ENCODE measurements at places on chromosomes 2 and 18.

DNA sequence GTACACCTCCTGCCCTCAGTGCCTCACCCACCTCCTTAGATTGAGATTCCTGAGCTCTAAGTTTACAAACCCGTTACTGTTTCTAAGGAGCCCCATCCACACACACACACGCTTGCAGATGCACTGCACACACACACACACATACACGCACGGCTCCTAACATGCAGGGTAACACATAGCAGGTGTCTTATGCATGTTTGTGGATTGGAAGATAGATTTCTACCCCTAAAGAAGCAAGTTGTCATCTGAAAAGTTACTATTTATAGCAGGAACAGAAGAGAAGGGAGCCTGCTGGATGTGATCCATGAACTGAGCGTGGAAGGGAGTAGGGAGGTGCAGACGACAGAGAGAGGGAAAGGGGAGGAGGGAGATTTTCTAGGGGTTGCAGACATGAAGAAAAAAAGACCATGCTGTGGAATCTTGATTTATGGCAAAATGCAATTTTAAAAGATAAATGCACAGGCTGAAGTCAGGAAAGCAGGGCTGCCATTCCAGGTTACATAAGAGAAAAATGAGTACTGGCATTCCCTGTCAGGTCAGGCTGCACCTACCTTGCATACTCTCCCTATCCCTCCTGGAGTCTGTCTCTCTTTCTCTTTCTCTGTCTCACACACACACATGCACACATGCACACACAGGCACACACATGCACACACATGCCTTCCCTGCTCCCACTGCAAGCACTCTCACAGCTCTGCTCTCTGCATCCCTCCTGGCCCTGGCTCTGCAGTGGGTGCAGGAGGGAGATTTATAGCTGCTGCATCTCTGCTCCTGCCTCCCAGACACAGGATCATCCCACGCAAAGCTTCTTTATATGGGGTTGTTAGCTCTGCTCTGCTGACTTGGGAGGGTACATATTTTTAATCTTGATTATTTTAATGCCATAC lies 192.6 kb upstream of the MYT1L start:
- DNase-seq: no peak

DNA sequence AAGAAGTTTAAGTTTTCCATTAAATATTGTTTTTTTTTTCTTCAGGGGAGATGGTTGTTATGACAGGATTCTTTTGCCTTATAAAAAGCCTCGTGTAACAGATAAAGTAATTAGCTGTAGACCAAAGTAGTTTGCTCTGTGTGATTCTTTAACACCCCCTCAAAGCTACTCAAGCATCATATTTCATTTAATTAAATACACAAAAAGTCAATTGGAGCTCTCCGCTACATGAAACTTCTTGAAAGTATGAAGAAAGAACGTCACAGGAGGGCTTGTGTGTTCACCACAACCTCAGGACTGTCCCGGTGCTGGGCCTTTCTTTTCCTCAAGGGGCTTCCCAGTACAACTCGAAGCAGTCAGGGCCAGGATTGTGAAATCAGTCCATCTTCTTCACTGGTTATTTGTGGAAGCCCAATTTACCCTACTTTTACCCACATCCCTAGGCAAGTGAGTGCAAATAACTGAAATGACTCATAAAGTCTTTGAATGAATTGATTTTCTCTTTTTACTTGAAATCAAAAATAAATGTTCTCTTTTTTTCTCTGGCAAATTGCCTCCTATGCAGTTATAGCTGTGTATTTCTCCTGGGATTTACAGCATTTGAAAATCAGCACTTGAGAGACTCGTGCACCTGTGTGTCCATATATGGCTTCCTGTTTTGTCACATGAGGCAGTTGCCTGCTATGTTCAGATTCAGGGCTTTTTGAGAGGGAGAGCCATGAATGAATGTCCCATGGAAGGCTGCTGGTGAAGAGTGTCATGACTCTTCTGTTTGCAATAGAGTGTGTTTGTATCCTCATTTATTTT lies 48.6 kb downstream of the LINC00305 start:
- no peak for DNase-seq

DNA sequence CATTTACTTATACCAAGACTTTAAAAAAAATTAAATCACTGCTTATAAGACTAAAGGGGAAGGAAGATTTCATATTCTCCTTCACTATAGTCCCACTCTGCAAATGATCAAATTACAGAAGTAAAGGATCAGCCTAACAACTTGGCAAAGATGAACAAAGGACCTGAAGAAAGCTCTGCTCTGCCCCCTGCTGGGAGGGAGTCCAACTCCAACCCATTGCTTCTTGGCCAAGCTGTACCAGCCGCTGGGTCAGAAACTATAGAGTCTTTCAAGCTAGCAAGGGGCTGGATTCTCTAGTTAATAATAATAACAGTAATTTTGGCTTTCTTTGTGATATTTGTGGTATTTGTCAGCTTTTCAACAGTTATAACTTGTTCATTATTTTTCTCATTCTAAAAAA lies 927.0 kb upstream of the CRIM1 start:
- no peak for DNase-seq

GRCh38 chr2:219995991-219996765 lies 368.7 kb downstream of the SLC4A3 start:
- DNase-seq: no peak

DNA sequence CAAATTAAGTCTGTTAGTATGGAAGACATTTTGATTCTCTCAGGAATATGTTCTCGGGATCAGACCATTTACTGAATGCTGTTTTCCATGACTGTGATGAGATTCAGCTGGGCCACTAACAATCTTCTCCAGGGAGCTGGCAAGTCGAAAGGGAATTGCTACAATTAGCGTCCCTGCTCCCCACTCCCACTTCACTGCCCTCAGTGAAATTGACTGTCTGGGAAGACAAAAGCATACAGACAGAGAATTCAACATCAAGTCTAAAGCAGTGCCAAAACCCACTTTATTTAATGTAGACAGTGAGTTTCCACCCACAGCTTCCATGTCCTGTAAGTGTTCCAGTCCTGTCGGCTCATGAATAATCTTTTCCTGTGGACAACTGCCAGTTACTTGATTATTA lies 34.0 kb upstream of the COL3A1 start:
- DNase-seq: no peak

- DNase-seq: no peak
Observed at GRCh38 chr18:28690836-28691495, 514.0 kb upstream of the CDH2 start.

DNA sequence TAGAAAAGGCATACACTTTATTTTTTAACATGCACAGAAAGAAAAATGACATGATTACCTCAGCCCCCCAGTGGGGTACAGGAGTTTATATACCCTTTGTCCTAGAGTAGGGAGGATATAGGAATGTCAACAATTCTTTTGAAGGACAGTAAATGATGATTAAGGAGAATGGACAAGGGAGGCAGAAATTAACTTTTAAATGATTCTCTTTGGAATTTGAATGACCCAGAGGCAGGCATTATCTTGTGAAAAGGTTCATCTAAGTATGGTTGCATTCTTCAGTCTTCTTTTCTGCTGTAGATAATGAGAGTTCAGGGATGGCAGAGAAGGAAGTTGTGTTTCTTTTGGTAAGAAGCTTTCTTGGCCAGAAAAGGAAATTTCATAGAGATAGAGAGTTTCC lies 971.3 kb downstream of the CNTNAP5 start:
- DNase-seq: no peak

GRCh38 chr2:26017464-26018183 lies 16.3 kb upstream of the RAB10 start:
- DNase-seq: no peak

- DNase-seq: no peak
Observed at GRCh38 chr2:219017201-219017931, 23.9 kb downstream of the CFAP65 start.

GRCh38 chr2:16184945-16185660 lies 244.8 kb downstream of the MYCN start:
- DNase-seq: no peak
